ENCODE measurements at places on chromosomes 16 and 17.

GRCh38 chr16:23072769-23073549, 76.3 kb downstream of the USP31 start:
- DNase-seq: no peak

- DNase-seq: no peak
Observed at GRCh38 chr17:43667947-43668348, 6.2 kb upstream of the MEOX1 start.

DNA sequence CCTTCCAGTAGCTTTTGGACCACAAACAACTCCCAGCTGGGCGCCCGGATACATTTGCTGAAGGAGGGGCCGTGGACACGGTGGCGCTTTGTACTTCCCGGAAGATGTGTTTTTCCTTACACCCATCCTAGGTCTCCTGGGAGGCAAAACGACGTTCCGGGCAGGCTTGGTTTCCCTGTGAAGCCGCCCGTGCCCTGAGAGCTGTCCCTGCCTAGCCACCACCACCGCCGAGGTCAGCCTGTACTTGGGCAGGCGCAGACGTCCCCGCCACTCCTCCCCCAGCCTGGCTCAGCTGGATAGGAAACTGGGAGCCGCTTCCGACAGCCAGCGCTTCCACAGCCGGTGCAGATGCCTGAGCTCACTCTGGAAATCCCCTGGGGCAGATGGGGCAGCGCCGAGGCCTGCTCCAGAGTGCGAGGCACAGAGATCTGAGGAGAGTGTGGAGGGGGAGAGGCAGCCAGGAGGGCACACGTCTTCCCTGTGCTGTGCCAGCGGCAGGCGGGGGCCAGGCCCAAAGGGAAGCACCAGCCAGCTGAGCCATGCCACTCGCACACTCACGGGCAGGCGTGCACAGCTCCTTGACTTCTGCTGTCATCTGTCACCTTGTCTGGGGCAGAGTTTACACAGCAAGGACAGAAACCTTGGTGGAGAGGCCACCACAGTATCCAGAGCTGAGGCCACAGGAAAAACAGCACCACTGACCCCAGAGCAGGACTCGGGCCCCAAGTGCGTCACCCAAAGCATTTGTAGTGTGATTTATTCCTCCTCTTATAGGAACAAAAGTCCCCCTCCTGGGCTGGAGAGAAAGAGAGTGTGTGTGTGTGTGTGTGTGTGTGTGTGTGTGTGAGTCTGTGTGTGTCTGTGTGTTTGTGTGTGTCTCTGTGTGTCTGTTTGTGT, 3.0 kb downstream of the RHBDF2 start:
- DNase-seq: no peak

DNA sequence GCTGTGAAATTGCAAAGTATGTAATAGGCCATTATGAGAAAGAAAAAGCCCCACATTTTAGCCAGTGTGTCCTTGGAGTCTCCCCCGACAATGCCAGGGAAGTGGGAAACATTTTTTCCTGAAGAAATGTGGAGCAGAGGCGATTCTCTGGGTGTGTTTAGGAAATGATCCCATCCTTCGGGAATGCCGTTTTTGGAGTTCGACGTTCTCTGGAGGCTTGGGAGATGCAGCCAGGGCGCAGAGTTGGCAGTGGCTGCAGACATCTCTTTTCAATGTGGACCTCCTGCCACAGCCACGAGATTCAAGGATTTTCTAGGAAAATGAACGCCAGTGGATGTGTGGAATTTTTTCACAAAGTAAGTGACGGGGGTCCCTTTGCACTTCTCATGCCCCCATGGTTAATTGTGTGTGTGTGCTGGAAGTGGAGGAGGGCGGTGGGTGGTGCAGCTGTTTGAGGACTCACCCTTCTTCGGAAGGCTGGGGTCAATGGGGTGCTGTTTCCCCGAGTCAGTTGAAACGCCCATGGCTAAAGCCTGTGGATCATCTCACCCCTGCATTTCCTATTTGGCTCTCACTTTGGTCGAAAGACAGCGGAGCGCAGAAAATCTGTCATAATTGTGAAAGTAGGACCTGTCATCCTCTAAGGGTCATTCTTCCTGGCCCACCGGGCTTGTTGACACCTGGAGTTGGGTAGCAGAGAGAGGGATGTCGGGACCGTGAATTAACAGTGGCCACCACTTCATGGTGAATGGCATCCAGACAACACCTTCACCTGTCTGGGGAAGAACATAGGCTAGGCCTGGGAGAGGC, 73.2 kb downstream of the CMIP start:
- no peak for DNase-seq

DNA sequence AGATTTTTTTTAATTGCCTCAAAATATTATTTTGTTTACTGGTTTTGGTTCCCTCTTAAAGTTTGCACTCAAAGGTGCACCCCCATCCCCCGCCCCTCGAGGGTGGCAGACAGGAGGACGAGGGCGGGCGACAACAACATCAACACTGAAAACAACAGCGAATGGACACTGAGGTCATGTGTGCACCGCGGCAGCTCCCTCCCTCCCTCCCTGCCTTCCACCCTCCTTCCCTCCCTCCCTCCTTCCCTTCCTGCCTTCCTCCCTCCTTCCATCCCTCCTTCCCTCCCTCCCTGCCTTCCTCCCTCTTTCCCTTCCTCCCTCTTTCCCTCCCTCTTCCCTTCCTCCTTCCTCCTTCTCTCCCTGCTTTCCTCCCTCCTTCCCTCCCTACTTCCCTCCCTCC, 1.5 kb upstream of the OSGIN1 start:
- DNase-seq: no peak
